ENCODE measurements at places on chromosomes 2 and 18.

DNA sequence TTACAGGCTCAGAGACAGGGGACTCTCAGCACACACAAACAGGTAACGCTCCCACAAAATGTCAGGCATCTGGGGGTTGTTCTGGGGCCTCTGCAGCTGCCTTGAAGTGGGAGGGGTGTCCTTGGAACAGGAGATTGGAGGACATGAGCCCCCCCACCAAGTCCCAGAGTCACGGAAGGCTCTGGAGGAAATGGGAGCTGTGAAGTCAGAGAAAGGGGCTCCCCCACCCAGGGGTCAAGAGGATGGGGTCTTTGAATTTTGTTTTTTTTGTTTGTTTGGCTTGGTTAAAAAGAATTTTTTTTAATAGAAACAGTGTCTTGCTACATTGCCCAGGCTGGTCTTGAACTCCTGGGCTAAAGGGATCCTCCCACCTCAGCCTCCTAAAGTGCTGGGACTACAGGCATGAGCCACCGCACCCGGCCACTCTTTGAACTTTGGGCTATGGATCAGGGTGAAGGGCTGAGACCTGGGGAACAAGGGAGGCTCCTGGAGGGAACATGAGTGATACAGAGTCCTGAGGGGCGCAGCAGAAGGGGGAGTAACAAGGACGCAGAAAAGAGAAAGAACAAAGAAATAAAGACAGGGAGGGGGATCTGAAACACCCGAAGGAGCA lies 46.8 kb downstream of the TNS1 start:
- no peak for DNase-seq

DNA sequence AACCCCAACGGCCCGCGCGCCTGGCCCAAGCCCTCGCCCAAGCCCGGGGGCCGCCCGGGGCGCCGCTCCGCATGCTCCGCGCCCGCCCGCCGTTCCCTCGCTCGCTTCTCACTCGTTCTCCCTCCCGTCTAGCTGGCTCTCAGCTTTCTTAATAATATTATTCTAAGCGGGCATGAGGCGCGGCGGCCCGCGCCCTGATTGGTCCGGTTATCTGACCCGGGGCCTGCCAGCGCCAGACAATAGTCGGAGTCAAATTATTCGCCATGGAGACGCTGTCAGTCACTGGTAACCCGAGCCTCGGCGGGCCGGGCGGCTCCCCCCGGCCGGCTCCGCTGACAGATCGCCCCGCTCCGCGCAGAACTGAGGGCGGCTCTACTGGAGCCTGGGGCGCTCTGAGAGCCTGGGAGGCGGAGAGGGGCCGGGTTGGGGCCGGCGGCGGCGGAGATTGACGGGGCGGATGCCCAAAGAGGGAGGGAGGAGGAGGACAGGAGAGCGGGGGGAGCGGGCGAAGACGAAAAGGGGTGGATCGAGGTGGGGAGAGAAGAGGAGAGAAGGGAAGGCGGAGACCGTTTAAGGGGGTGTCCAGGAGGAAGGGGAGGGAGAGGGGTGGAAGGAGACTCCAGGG lies at the start of gene SIX2:
SIX2 (minus strand) TSS at position 150 of the 625 bp plus-strand sequence. CDS start 342 bp downstream, outside the sequence.
- DNase-seq: no peak

DNA sequence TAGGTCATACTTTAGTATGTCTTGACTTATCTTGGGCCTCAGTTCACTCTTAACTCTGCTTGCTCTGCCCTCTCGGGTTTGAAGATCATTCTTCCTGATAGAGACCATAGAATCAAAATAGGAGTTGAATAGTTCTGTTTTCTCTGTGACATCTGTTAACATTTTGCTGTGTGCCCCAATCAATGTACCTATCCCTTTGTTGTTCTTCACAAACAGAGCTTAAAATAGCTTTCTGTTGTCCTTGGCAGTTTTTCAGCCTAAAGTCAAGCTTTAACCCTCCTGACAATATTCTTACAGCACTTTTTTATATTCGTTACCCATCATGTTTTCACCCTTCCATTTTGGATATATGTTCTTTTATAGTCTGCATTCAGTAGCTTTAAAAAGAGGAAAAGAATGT lies 724.5 kb upstream of the FANCL start:
- no peak for DNase-seq

DNA sequence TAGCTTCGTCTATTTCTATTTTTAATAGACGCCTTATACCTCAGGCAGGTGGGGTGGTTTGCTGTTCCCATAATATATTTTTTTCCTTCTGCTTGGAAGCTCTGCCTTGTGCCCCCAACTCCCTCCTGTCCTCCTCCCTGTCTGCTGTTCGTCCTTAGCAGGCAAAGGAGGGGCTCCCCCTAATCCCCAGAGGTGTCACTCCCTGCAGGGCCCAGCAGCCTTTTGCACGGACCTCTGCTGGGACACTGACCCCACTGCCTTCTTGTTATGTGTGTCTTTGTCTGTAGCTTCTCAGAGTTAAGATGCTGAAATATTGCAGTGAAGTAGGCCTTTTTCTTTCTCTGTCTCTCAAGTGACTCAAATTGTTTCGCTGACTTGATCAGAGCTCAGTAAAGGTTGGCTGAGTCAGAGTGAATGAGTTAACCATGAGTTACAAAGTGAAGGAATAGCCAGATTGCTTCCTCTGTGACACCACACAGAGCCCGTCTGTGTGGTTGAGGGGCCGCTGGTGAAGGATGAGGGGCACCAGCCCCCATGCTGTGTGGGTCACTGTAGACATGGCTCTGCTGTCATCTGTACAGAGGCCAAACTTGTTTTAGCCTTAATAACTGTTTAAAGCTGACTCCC lies 47.7 kb downstream of the PRKCE start:
- DNase-seq: no peak

GRCh38 chr2:235954888-235955480 lies 213.2 kb downstream of the GBX2 start:
- DNase-seq: no peak

- no peak for DNase-seq
Measured at GRCh38 chr2:27551514-27551913, 31.3 kb upstream of the ZNF512 start.

DNA sequence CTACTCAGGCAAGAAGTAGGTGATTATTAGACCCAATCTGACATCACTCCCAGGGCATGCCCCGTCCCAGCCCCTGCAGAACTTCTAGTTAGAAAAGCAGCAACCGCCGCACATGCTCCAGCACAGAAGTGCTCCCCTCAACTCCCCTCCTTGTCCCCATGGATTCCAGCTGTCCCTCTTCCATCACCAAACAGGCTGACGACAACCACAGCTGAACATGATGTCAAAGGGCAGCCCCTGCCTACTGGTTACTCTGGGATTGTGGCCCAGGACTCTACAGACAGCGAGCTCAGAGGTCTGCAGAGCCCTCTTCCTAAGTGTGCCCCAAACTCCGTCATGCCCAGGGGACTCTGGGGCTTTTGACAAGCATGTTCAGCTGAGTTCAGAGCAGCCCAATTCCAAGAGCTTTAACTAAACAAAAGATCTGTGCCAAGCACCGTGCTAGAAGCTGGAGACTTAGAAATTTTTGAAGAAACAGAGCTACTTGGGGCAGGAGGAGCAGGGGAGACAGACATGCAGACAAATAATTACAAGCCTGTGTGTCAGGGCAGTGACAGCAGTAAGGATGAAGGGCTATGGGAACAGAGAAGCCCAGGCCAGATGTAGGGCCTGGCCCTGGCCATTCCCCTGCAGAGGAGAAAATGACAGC lies 148.1 kb downstream of the BCL11A start:
- no peak for DNase-seq

All from cortex of kidney (tissue), 1 donor.